Common myeloid progenitor, CD34-positive (primary cell): ENCODE measurements at places on chromosomes 6 and 20.

- no peak for DNase-seq
- H3K27ac ChIP-seq: peak overlapping the region; percentile 97
- no peak overlapping the region for H3K4me3 ChIP-seq
These were observed 5.6 kb downstream of the ZMYND8 start for GRCh38 chr20:47350691-47351545.

GRCh38 chr6:47438481-47439347 lies 38.9 kb upstream of the CD2AP start:
- no peaks in the 10 kb centered on the region for H3K27me3 ChIP-seq
- H3K4me1 ChIP-seq: peaks cover 8% of the 10 kb centered on the region
- no peak overlapping the region for H3K4me3 ChIP-seq
- no peaks in the 10 kb centered on the region for H3K36me3 ChIP-seq
- peak; percentile 71 for DNase-seq

- no peaks in the 10 kb centered on the region for H3K36me3 ChIP-seq
- DNase-seq: no peak
- H3K4me1 ChIP-seq: peaks cover 40% of the 10 kb centered on the region
- H3K27me3 ChIP-seq: no peaks in the 10 kb centered on the region
- no peak overlapping the region for H3K4me3 ChIP-seq
These were observed 13.9 kb upstream of the CST7 start for GRCh38 chr20:24935140-24935539.

GRCh38 chr6:19354181-19354580 lies 483.0 kb upstream of the ID4 start:
- DNase-seq: no peak
- H3K27ac ChIP-seq: no peak overlapping the region
- no peaks in the 10 kb centered on the region for H3K27me3 ChIP-seq
- H3K4me3 ChIP-seq: no peak overlapping the region
- H3K36me3 ChIP-seq: no peaks in the 10 kb centered on the region

GRCh38 chr20:49627329-49627761 lies 59.4 kb upstream of the PTGIS start:
- no peak overlapping the region for H3K4me3 ChIP-seq
- H3K27ac ChIP-seq: no peak overlapping the region
- DNase-seq: no peak
- no peaks in the 10 kb centered on the region for H3K27me3 ChIP-seq
- H3K4me1 ChIP-seq: no peaks in the 10 kb centered on the region

GRCh38 chr20:6698056-6698455 lies 69.4 kb upstream of the BMP2 start:
- H3K27ac ChIP-seq: no peak overlapping the region
- no peak overlapping the region for H3K4me3 ChIP-seq
- peaks cover 40% of the 10 kb centered on the region for H3K27me3 ChIP-seq
- no peaks in the 10 kb centered on the region for H3K36me3 ChIP-seq
- DNase-seq: no peak
- H3K4me1 ChIP-seq: peaks cover 5% of the 10 kb centered on the region

- no peak overlapping the region for H3K27ac ChIP-seq
- DNase-seq: no peak
- H3K27me3 ChIP-seq: no peaks in the 10 kb centered on the region
- no peaks in the 10 kb centered on the region for H3K4me1 ChIP-seq
- no peak overlapping the region for H3K4me3 ChIP-seq
- H3K36me3 ChIP-seq: no peaks in the 10 kb centered on the region
These were observed 103.3 kb downstream of the ARHGAP18 start for GRCh38 chr6:129606664-129607063.
